ENCODE measurements at places on chromosomes 4 and X.

GRCh38 chr4:189436207-189436606, 504.5 kb upstream of the FRG1 start:
- no peak for DNase-seq

DNA sequence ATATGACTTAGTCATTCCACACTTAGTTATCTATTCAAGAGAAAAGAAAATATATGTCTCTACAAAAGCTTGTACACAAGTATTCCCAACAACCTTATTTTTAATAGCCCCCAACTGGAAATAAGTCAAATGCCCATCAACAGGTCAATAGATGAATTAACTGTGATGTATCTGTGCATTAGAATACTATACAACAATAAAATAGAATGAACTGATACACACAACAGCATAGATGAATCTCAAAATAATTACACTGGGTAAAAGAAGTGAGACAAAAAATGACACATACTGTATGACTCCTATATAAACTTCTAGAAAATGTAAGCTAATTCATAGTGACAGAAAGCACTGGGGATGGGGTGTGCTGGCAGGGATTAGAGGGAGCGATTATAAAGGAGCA, 354.1 kb upstream of the DIPK2B start:
- no peak for DNase-seq

- DNase-seq: no peak
These were observed 8.6 kb upstream of the MAML3 start for GRCh38 chr4:140162596-140162995.

- DNase-seq: no peak
These were observed at the start of gene FAM133A for GRCh38 chrX:93673869-93674271. FAM133A (plus strand) TSS chrX:93674206; CDS start chrX:93709420, 35,214 bp downstream.

GRCh38 chr4:100079264-100079663, 111.0 kb downstream of the DDIT4L start:
- no peak for DNase-seq

- DNase-seq: no peak
These were observed 408.2 kb upstream of the NR3C2 start for GRCh38 chr4:148850257-148850995.

GRCh38 chrX:26914232-26914631, 548.9 kb downstream of the PPP4R3C start:
- no peak for DNase-seq

GRCh38 chrX:110401135-110401534, 42.5 kb downstream of the RTL9 start:
- no peak for DNase-seq

DNA sequence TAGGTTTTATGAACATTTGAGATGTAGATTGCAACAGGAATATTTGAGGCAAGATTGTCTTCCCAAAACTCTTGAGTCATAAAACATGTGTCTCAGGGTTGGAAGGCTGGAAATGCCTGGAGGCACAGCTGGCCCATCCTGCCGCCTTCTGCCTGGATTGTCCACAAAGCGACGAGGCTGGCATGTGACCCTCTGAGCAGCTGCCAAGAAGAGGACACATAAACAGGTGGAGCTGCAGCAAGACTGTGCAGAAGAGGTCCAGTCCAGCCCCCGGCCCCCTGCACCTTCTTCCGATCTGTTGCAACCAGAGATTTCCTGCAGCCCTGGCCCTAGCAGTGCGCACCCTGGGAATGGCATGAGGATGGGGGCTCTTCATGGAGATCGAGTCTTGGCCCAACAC, 101.9 kb upstream of the BCOR start:
- no peak for DNase-seq

- DNase-seq: no peak
These were observed 6.7 kb upstream of the SH3BP2 start for GRCh38 chr4:2786152-2786671.

DNA sequence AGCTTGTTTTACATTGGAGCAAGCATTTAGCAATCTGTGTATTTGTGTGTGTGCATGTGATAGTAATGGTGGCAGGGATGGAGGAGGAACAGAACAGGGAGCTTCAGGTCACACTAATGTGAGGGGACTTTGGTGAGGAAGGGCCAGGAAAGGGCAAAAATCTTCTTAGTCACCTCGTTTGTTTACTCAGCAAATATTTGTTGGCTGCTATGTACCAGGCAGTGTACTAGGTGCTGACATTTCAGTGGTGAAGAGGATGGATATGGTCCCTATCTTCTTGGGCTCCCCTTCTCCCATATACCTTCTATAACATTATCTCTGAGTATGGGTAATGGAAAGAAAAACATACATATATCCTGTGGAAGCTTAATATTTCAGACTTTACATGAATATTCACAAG, 48.5 kb upstream of the HDAC8 start:
- no peak for DNase-seq

DNA sequence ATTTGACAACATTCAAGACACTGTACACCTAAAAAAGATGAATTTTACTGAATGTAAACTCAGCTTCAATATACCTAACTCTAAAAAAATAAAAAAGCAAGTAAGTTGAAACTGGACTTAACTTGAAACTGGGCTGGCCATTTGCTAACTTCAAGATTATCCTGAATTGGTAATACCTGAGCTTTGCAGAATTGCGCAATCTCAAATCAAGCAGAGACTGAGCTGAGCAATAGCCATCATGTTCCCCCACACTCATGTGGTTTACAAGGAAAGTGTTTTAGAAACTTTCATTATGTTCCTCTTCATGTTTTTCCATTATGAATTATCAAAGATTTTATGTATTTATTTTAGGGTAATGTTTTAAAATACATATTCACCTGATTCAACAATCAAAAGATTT, 38.7 kb downstream of the ANXA5 start:
- DNase-seq: no peak

DNA sequence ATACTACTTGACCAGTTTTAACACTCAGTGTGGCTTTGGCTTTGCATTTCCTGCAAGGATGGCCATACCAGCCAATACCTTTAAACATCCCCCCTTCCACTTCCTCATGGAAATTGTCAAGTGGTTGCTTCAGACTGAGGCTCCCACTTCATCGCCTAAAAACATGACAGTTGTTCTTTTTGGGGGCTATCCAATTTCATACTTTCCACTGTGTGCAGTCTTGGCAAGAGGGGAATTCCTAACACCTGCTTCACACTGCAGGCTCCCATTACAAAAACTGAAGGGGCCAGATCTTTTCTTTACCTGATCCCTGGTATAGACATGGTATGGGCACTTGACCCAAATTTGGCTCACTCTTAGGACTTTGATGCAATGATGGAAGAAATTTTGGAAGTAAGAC, 28.5 kb upstream of the TSR2 start:
- no peak for DNase-seq

DNA sequence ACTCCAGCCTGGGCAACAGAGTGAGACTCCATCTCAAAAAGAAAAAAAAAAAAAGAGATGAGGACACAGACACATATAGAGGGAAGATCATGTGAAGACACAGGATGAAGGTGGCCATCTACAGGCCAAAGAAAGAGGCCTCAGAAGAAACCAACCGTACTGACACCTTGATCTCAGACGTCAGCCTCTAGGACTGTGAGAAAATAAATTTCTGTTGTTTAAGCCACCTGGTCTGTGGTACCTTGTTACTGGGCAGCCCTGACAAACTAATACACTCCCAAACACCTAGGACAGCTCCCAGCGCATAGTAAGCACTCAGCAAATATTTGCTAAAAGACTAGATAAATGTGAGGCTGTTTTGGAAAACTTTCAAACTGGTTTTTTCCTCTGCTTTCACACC, 59.2 kb upstream of the SMIM10 start:
- no peak for DNase-seq

GRCh38 chrX:47177079-47177478, 16.6 kb upstream of the UBA1 start:
- DNase-seq: no peak

DNA sequence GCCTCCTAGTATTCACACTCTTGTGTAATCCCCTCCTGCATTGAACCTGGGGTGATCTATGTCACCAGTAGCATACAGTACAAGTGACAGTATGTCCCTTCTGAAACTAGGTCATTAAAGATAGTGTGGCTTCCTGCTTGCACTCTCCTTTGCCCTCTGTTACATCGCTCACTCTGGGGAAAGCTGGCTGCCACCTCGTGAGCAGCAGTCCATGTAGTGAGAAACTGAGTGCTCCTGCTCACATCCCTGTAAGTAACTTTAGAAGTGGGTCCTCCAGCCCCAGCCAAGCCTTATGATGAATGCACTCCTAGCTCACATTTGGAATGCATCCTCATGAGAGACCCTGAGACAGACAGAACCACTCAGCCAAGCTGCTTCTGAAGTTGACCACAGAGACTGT, 89.8 kb upstream of the TNIP3 start:
- DNase-seq: no peak

DNA sequence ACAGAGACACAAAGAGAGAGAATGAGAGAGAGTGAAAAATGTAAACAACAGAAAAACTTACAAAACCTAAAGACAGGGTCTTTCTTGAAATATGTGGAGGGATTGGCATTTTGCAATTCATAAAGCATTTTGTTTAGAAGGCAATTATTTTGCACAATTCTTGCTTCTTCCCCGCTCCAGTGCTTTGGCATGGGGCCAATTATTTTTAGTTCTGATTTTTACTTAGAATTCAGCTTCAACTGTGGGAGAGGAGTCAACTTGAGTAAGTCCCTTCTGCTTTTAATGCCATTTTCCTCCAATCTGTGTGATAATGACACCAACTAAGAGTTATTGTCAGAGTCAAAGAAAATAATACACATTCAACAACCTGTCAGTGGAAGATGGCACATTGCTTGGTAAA, 1051.9 kb downstream of the NLGN4X start:
- no peak for DNase-seq

DNA sequence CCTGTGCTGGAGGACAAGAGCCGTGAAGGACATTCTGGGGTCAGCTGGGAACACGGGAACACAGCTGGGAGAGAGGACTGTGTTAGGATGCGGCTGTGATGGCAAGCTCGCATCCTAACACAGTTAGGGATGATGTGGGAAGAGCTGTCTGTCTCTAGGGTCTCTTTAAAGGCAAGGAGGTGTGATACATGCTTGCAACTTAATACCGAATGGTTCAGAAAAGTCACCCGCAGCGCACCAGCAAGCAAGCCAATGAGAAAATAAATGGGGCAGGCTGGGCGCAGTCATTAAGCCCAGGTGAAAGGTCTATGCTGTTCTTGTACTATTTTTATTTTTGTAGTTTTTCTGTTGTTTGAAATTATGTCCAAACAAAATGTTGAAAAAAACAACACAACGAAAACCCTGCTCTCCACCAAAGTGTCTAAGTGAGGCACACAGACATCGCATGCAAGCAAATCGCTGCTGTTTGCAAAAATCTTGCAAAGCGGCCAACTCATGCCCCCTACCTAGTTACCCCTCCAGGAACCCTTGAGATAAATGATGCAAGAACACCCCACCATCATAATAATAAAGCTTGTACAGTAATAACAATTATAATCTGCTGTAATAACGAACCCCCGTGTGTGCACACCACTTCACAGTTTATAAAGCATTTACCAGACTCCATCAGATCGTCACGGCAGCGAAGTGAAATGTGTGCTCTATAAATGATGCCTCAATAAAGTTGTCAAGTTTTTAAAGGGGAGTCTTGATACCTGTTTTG, 17.9 kb upstream of the ADRA2C start:
- no peak for DNase-seq

- no peak for DNase-seq
These were observed 85.9 kb downstream of the MAGED4 start for GRCh38 chrX:52270453-52271116.

DNA sequence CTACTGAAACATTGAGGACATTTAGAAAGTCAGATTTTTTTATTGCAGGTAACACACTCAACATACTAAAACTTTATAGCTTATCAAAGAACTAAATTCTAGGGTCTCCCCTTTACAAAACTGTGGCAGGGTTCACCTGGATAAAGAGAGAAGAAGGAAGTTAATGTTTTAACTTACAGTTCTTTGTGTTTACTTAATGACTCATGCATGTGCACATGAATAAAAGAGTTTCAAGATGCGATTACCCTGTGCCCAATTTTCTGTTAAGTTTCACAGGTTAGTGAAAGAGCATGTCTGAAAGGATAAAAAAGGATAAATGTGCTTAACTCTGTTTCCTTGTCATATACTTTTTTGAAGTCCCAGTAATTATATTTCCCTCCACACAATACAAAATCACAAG, 16.8 kb downstream of the DCAF8L1 start:
- DNase-seq: no peak

DNA sequence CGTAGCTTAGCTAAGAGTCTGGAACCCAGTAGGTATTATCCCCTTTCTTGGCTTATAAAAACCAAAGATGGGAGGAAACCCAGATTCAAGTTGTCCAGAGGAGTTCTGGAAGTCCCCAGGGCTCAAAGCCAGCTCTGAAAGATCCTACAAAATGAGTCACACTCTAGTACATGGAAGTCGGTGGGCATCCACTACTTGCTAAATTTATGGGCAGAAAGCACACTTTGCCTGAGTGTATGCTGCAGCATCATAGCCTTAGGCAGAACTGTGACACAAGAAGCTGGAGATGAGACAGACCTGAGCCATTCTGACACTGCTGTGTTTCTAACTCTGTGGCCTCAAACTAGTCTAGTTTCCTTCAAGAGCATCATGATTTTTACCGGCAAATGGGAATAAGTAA, 429.3 kb downstream of the AFF2 start:
- DNase-seq: no peak

DNA sequence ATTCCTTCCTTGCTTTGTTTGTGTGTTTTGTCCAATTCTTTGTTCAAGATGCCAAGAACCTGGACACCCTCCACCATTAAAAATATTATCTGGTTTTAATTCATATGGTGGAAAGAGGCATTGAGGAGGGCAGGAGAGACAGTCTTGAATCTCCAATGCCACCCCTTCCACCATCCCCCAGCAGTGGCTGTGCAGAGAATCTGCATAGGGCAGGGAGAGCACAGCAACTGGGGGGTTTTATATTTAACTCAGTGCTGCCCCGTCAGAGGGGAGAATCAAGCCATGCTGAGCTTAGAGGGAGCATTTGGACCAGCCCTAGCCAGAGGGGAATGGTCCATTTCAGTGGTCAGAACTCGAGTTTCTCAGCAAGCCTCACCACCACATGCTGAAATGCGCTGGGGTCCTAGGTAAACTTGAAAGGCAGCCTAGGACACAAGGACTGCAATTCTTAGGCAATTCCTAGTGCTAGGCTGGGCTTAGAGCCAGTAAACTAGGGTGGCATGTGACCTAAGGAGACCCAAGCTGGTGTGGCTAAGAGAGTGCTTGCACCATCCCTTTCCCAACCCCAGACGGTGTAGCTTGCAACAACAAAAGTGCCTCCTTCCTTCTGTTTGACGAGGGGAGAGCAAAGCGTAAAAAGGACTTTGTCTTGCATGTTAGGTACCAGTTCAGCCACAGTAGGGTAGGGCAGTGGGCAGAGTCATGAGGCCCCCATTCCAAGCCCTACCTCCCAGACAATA, 34.2 kb downstream of the CCDC158 start:
- no peak for DNase-seq

DNA sequence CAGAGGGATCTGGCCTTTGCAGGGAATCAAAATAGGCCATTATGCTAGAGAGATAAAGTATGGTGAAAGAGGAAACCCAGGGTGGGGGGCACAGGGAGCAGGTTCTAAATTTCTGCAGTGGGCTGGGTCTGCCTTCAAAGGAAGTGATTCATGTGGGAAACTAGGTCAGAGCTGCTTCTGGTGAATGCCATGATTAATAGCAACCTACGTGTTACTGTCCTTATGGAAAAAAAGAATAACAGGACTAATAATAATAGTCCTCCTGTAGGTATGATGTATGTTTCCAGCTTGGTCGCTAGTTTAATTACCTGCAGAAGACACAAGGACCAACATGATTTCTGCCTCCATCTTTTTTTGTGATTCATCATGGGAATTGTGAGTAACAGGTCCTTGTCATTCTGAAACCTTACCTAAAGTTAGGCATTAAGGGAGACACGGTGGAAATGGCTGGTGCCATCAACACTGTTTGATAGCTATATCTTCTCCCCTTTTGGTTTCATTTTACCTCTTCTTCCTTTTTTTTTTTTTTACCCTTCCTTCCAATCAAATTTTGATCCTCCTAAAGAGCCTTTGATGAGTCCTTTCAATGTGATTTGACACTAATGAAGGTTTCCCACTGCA, 180.4 kb downstream of the CPEB2 start:
- DNase-seq: no peak
